ENCODE measurements at places on chromosomes 6 and 20.

DNA sequence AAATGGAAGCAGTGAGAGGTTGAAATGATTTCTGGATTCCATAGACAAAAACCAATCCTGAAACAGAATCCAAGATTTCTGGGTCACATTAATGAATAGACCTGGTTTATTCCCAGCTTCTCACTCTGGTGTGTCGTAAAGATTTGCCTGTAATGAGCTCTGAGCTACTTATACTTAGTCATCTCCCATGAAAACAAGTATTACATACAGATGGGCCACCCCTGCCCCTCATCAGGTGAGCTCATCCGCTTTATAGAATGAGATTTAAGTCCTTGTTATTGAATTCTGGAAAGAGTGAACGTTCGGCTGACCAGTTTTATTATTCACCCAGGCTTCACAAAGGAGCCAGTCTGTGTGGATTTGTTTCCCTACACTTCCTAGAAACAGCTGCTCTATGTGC lies 47.1 kb upstream of the TMEM181 start:
- DNase-seq = no peak

- DNase-seq = peak; percentile 46
These were observed 9.8 kb upstream of the MAPK13 start for GRCh38 chr6:36120539-36120938.

DNA sequence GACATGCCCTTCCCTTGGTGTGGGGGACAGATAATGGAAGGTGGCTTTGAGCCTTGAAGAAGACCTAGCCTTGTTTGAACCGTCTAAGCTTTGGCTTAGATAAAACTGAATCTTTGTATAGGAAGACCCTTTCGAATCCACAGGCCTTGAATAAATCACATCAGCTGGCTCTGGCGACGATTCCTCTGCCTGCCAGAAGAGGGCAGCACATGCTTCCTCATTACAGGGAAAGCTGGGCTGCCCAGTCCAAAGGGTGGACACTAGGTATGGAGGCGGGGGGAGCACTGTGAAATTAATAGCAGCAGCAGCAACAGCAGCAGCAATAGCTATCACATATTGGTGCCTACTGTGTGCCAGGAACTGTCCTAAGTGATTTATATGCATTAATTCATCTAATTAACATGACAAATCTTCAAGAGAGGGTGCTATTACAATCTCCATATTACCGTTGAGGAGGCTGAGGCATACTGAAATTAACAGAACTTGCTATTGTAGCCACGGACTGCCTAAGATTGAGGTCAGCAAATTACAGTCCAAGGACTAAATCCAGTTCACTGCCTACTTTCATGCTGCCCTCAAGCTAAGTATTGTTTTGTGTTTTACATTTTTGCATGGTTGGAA lies 85.1 kb downstream of the CLIC5 start:
- DNase-seq = peak; percentile 17

- DNase-seq = no peak
These were observed 42.8 kb upstream of the DYNLRB1 start for GRCh38 chr20:34473262-34473883.

- no peak for DNase-seq
These were observed 36.8 kb downstream of the PSMB9 start for GRCh38 chr6:32890831-32891230.
